ENCODE measurements at places on chromosomes 2 and 18.

- H3K4me1 ChIP-seq = peaks cover 14% of the 10 kb centered on the region
- no peak overlapping the region for H3K4me3 ChIP-seq
- no peaks in the 10 kb centered on the region for H3K27me3 ChIP-seq
- no peaks in the 10 kb centered on the region for H3K36me3 ChIP-seq
- H3K27ac ChIP-seq = no peak overlapping the region
These were observed 111.3 kb downstream of the DOCK10 start for GRCh38 chr2:224930990-224931389.

DNA sequence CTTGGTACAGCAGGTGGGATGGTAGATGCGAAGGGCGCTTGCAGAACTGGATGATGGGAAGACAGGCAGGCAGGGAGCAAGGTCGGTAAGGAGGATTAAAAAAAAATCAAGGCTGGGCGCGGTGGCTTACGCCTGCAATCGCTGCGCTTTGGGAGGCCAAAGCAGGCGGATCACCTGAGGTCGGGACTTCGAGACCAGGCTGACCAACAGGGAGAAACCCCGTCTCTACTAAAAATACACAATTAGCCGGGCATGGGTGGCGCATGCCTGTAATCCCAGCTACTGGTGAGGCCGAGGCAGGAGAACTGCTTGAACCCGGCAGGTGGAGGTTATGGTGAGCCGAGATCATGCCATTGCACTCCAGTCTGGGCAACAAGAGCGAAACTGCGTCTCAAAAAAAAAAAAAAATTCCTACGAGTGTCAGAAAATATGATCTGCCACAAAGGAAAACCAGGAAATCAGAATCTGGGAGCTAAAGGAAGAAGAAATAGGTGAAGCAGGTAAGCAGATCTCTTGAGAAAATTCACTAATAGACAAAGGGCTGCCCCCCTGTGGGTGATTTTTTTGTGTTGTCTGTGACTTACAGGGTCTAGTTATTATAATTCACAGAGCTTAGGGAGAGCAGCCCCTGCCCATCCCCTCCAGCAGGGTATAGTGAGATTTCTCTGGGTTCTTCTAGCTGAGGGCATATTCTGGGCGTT lies 46.2 kb downstream of the C2orf42 start:
- no peak overlapping the region for H3K4me3 ChIP-seq
- H3K27me3 ChIP-seq = no peaks in the 10 kb centered on the region
- no peaks in the 10 kb centered on the region for H3K36me3 ChIP-seq
- H3K27ac ChIP-seq = no peak overlapping the region

DNA sequence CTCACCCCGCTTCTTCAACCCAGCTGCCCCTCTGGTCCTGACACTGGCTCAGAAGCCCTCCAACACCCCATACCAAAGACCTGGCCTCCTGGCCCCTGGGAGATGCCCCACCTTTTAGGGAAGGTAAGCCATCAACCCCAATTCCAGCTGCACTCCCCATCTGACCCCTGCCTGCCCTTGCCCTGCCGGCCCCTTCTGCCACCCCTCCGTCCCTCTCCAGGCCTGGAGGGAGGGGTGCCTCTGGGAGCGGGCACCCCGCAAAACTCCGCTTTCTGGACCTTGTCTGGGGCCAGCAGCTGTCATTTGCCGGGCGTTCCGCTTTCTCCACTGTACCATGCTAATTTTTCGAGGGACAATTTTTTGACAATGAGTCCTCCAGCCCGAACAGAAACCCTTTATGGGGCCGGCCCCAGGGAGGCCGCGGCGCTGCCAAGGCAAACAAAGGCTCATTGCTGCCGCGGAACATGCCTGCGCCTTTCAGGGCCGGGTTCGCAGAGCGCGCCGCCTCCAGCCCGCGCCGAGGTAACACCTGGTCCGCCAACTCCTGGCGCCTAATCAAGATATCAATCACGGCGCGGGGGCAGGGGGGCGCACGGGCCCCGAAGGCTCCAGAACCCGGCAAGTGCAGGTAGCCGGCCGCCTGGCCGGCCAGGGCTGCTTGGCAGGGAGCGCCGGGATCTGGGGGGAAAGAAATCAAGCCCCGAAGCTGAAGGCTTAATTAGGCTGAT lies 96.0 kb downstream of the INHBB start:
- H3K4me1 ChIP-seq = peaks cover 16% of the 10 kb centered on the region
- no peaks in the 10 kb centered on the region for H3K36me3 ChIP-seq
- no peaks in the 10 kb centered on the region for H3K27me3 ChIP-seq
- no peak overlapping the region for H3K27ac ChIP-seq

DNA sequence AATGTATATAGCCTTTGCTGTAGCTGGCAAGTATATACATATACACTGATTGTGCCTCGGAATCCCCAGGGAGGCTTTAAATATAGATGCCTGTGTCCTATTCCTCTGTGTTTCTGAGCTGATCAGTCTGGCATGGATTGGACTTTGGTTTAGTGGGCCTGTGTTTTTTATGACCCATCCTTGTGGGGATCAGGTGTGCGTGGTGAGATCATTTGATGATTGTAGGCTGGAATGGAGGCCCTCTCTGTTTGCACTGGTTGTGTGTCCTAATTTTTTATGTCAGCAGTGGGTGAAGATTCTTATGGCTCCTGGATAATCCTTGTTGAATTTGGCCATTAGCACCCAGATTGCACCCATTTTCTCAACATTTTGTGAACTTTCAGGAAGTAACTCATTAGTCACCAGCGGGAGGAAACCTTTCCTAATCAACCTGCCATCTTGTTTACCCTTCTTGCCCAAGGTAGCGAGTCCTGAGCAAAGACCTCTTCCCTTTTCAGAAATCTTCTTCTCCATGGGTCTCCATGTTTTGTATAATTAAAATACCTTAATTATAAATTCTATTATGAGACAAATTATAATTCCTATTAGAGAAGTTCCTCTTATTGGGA lies 75.8 kb downstream of the UGGT1 start:
- peaks cover 42% of the 10 kb centered on the region for H3K36me3 ChIP-seq
- H3K27ac ChIP-seq = no peak overlapping the region
- no peaks in the 10 kb centered on the region for H3K27me3 ChIP-seq

GRCh38 chr2:240299710-240300068 lies 135.8 kb upstream of the GPC1 start:
- no peak overlapping the region for H3K27ac ChIP-seq
- no peak for DNase-seq
- H3K27me3 ChIP-seq = no peaks in the 10 kb centered on the region
- no peaks in the 10 kb centered on the region for H3K4me1 ChIP-seq
- no peaks in the 10 kb centered on the region for H3K36me3 ChIP-seq
- H3K4me3 ChIP-seq = no peak overlapping the region

DNA sequence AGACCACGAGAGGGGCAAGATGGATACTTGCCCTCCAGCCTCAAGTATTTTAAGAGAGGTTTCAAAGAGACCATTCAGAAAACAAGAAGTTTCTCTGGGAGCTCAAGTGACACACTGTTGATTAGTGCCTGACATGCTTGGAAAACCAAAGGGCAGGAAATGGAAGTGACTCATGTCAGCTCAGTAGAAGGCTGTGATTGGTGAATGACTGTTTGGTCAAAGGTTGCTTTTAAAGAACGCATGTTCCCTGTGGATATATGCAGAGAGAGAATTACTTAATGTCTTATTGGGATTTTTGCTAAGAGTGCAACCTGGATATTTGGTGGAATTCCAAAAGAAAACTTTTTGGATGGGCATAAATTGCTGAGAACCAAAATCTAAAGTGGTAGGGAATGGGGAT lies 549.9 kb downstream of the XIRP2 start:
- H3K36me3 ChIP-seq = no peaks in the 10 kb centered on the region
- H3K27me3 ChIP-seq = no peaks in the 10 kb centered on the region
- no peak overlapping the region for H3K27ac ChIP-seq
- no peak overlapping the region for H3K4me3 ChIP-seq

DNA sequence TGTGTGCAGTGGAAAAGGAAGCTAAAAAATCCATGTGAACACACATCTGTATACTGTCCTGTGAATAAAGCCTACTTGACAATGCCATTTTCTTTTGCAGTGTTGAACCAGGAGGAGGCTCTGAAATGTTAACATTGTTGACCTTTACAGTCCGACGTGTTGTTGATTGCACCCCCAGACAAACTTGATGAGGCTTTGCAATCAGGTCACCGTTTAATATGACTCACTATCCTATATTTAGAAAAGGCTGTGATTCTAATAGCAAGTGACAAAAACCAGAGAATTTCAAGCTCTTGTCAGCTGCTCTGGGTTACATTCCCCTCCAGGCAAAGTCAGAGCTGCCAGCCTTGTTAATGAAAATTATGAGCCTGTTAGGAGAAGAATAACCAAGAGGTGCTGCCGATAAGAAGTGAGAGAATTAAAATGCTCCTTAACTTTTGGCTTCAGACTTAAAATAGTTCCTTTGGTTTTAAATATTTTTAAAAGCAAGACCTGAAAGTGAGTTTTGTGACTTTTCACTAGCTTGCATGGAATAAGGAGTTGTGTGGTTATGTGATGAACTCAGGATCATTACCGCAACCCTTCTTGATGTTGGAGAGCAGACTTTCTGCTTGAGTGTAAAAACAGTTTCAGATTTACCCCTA lies 162.1 kb downstream of the QPCT start:
- H3K4me1 ChIP-seq = no peaks in the 10 kb centered on the region
- H3K36me3 ChIP-seq = no peaks in the 10 kb centered on the region
- DNase-seq = no peak
- no peak overlapping the region for H3K27ac ChIP-seq

- no peak overlapping the region for H3K4me3 ChIP-seq
- H3K27me3 ChIP-seq = no peaks in the 10 kb centered on the region
- no peaks in the 10 kb centered on the region for H3K36me3 ChIP-seq
- no peak for DNase-seq
- no peak overlapping the region for H3K27ac ChIP-seq
These were observed 131.1 kb downstream of the DSEL start for GRCh38 chr18:67385455-67385854.

DNA sequence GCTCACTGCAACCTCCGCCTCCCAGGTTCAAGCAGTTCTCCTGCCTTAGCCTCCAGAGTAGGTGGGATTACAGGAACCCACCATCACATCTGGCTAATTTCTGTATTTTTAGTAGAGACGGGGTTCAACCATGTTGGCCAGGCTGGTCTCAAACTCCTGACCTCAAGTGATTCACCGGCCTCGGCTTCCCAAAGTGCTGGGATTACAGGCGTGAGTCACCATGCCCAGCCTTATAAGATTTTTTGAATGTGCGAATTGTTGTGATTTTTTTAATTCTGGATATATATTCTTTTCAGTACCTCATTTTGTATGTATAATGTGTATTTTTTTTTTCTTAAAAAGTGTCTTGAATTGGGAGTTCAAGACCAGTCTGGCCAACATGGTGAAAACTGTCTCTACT lies 42.0 kb upstream of the CCDC150 start:
- no peaks in the 10 kb centered on the region for H3K36me3 ChIP-seq
- no peaks in the 10 kb centered on the region for H3K27me3 ChIP-seq
- no peaks in the 10 kb centered on the region for H3K4me1 ChIP-seq

DNA sequence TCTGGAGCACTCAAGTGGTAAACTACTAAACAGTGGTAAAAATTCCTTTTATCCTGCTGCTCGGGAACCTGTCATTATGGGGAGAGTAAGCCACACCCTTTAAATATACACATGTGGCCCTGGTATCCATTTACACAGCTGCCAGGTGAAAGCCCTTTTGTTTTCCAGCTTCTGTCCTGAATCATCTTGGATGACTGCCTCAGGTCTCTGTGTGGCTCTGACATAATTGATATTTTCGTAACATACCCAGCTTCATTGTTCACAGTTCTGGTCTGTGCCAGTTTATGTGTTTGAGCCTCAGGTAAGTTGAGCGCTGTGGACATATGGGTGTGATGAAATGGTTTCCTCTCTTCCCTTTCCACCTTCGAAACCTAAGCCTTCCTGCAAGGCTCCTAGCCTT lies 15.7 kb upstream of the TTC39C start:
- H3K36me3 ChIP-seq = no peaks in the 10 kb centered on the region
- peaks cover 1% of the 10 kb centered on the region for H3K4me1 ChIP-seq
- H3K4me3 ChIP-seq = no peak overlapping the region
- H3K27me3 ChIP-seq = no peaks in the 10 kb centered on the region
- H3K27ac ChIP-seq = no peak overlapping the region
- DNase-seq = no peak

DNA sequence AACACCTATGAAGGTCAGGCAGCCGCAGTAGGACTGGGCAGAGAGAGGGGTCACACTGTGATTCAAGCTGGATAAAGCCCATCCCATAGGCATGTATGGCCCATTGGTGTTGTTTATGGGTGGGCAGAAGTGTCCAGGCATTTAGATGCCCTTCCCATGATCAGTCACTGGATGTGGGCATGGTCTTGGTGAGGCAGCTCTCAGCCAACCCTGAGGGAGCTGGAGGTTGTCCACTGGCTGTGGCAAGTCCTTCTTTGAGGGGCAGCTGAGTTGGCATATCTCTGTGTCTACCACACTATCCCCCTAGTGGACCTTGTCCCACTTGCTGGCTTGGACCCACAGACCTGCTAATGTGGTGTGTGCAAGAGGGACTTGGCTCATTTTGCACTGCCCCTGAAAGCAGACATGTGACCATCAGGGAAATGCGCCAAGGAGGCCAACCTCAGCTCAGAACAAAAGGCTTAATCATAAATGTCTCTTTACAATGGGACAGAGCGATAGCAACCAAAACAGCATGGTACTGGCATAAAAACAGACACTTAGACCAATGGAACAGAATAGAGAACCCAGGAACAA lies 82.0 kb downstream of the TMEM17 start:
- no peak overlapping the region for H3K4me3 ChIP-seq
- DNase-seq = peak; percentile 27
- peaks cover 30% of the 10 kb centered on the region for H3K4me1 ChIP-seq
- H3K27ac ChIP-seq = peak overlapping the region; percentile 46
- no peaks in the 10 kb centered on the region for H3K36me3 ChIP-seq
- H3K27me3 ChIP-seq = no peaks in the 10 kb centered on the region

Measured in thyroid gland (tissue), 4 donors.